Stimulated activated CD4-positive, alpha-beta T cell treated with anti-CD3 and anti-CD28 coated beads, Interleukin-12 subunit alpha, Interleukin-12 subunit beta, amount 100 ng/mL, for 24 hours (primary cell): ENCODE measurements at places on chromosomes 16 and 17.

- no peak for DNase-seq
Observed at GRCh38 chr16:51271156-51271701, 120.2 kb upstream of the SALL1 start.

DNA sequence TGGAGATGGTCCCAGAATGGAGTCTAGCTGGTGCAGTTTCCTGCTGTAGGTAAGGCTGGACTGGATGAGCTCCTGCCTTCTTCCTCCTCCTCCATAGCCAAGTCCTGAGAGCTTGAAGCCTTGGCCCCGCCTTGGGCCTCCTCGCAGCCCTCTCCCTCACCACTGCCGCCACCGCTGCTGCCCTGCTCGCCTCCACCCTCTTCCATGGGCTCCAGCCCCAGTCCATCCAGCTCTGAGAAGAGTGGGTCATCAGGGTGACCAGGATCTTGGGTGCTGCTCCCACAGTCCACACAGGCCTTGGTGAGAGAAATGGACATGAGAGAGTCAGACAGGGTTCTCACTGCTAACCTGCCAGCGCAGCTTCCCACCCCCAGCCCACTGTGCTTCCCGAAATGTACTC is 11.2 kb downstream of the PER1 start:
- DNase-seq = no peak

- no peak for DNase-seq
Observed at GRCh38 chr17:50847566-50847965, 12.2 kb downstream of the WFIKKN2 start.

- DNase-seq = no peak
Observed at GRCh38 chr16:16143931-16144330, 79.4 kb downstream of the ABCC6 start.

- DNase-seq = no peak
Observed at GRCh38 chr17:48016112-48016511, 21.5 kb downstream of the COPZ2 start.
